ENCODE measurements at places on chromosomes 16 and 17.

DNA sequence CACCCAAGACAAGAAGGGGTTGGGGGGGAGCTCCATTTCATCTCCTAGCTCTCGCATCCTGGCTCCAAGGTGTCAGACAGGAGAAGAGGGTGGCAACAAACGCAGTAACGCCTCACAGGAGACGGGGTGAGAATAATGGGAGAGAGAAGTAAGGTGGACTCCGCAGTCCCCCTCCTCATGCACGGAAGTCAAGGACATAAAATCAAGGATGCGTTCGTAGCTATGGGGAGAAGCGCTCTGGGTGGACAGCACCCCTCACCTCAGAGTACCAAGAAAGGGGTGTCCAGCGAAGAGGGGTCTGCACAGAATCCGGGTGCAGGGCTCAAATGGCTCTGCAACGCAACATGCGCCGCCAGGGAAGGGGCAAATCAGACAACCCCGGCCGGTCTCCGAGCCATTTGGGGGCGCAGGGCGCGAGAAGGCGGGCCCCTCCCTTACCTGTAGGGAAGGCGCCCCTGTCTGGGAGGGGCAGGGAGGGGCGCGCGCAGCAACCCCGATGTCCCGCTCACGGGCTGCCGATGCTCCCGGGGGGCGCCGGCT, 555 bp downstream of the HDAC5 start:
- no peak for DNase-seq

DNA sequence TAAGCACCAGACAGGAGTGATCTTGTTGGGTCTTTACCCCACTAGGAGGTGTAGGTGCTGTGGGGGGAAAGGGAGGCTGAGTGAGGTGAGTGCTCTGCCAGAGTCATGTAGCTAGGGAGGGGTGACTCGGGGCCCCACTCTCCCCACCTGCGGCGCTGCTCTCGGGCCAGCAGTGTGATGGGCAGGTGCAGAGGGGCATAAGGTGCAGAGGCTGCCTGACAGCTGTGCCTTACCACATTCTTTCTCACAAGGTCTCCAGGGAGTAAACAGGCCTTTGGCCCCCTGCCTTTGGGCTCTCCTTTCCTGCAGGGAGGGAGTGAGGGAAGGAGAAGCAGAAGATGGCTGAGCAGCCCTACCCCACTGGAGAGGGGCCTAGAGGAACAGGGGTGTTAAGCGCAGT, 4.5 kb upstream of the CNP start:
- DNase-seq: no peak

GRCh38 chr17:52105591-52105990, 52.9 kb downstream of the CA10 start:
- DNase-seq: no peak

GRCh38 chr16:84193480-84193879, 2.5 kb downstream of the ADAD2 start:
- no peak for DNase-seq

GRCh38 chr16:86375364-86375763, 135.0 kb upstream of the FOXF1 start:
- no peak for DNase-seq

- DNase-seq: no peak
These were observed 129.4 kb upstream of the SEC14L1 start for GRCh38 chr17:77011173-77012011.

- no peak for DNase-seq
These were observed 5.2 kb upstream of the OR4D2 start for GRCh38 chr17:58161566-58161965.

GRCh38 chr17:43626023-43626422, 35.7 kb downstream of the MEOX1 start:
- no peak for DNase-seq

DNA sequence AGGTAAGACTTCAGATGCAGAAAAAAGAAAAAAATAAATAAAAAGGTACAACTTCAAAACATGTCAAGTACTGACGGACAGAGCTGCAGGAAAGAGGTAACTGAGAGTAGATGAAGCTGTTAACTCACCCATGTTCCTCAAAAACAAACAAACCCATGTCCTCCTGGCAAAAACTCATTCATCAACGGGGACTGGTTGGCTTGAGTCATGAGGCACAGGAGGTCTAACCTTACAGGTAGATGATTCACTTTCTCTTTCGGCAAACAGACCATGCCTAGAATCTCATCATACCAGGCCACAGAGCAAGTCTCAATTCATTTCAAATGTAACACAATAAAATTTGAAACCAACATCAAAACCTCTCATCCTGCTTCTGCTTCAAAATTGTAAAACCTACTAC, 12.3 kb upstream of the FASN start:
- DNase-seq: peak; percentile 46

- no peak for DNase-seq
These were observed 732 bp downstream of the PNPO start for GRCh38 chr17:47942096-47942510.

DNA sequence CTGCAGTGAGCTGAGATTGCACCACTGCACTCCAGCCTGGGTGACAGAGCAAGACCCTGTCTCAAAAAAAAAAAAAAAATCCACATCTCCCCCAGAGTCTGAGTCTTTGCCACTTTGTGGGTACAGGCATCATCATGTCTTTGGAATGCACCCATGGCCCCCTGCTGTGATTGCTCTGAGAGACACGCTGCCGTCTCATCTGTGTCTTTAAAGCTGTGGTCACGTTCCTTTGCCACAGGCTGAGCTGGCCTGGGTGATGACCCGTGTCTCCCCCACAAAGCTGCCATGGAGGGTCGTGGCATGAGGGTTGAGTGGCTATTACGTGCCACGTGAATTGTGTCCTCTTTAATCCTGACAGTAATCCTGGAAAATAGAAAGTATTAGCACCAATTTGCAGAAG, 20.2 kb downstream of the CRISPLD2 start:
- no peak for DNase-seq

- DNase-seq: no peak
These were observed 58.7 kb downstream of the ANKRD11 start for GRCh38 chr16:89431630-89432029.

DNA sequence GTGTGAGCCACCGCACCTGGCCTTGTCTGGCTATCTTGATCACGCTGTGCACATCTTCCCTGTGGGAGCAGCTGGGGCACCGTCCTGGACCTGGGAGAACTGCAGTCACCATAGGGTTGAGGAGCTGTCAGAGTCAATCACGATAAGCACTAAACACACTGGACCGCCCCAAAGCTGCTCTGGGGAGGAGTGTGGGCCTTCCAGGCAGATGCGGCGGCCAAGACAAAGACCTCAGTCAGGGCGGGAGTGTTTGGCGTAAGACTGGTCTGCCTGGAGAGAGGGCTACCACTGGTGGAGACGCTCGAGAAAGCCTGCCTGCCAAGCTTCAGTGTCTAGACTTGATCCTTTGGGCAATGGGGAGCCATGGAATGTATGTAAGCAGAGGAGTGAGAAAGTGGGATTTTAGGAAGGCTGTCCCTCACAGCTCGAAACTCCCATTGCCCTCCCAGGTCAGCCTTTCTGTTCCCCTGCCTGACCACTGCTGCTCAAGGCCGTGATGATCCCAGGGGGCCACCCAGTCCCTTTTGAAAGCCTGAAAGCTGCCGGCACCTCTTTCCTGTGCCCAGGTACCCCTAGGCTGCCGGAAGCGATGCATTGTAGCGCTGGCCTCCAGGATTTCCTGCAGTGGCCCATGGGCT, 29.3 kb upstream of the CIBAR2 start:
- no peak for DNase-seq

GRCh38 chr17:45386178-45386577, 46.5 kb downstream of the ARHGAP27 start:
- DNase-seq: no peak

GRCh38 chr16:8996891-8997290, 33.2 kb upstream of the USP7 start:
- DNase-seq: no peak

GRCh38 chr17:42288803-42289610, 709 bp downstream of the STAT5A start:
- DNase-seq: no peak

GRCh38 chr17:57541472-57542394, 203.4 kb downstream of the CCDC182 start:
- DNase-seq: no peak

GRCh38 chr17:76268015-76268749, 3.0 kb downstream of the UBALD2 start:
- DNase-seq: no peak

DNA sequence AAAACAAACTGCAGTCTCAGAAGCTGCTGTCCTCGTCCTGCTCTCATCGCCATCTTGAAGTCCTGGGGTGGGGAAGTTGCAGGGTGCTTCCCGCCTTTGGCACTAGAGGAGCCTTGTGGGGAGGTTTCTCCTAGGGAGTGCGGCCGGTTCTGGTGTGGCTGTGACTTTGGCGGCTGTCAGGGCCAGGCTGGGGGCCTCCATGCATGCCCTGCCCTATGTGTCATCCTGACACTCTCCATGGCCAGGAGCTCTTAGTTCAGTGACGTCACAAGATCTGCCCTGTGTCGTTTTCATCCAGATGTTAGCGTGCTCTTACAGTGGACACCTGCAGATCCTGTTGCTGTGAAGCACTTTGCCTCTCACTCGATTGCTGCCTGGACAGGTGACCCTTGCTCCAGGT, 49.6 kb downstream of the PLD6 start:
- DNase-seq: no peak

GRCh38 chr16:21302454-21302853, 24.4 kb upstream of the CRYM start:
- DNase-seq: no peak

DNA sequence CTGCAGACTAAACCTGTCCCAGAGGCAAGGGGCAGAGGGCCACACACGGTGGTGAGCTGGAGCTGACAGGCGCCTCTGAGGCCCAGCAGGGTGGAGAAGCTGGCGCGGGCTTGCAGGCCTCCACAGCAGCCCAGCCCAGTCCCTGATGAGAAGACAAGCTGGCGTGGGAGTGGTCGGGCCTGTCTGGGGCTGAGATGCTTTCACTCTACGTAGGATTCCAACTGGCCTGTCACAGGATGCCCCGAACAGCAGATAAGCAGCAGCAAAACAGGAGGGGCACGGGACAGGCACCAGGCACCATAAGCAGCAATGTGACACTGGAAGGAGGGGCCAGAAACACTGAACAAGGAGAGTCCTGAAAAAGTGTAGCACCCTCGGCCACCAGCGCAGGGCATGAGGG, 40.1 kb downstream of the PEMT start:
- peak; percentile 40 for DNase-seq

- DNase-seq: no peak
These were observed 10.8 kb downstream of the LYRM1 start for GRCh38 chr16:20911361-20911760.
